ENCODE measurements at places on chromosomes 1 and 21. TPM values are rescaled to one million over a fixed set of nuclear protein-coding genes. Genes with fewer than 3 reads are reported as not detected.

The THEM5 gene
- total RNA-seq: not detected

The TBX15 gene
- not detected for total RNA-seq

The TMEM240 gene
- 0.61 TPM for total RNA-seq

The LORICRIN gene
- not detected for total RNA-seq

The RIIAD1 gene
- total RNA-seq: not detected

DNA sequence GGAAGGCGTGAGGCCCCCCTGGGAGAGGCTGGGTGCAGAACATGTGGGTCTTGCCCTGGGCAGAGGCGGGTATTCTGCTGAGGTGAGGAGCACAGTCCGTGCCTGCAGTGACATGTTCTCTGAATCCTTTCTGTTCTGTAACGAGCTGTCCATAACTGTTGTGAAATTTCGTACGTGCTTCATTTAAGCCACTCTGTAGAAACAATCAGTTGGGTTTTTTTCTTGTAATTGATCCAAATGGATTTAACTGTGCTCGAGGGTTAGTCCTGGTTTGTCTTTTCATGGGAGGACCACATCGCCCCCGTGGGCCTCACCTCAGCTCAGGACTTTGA, 45.4 kb upstream of the DIP2A start:
- no peaks in the 10 kb centered on the region for H3K27me3 ChIP-seq
- peaks cover 11% of the 10 kb centered on the region for H3K36me3 ChIP-seq
- no peak overlapping the region for H3K27ac ChIP-seq
- peaks cover 8% of the 10 kb centered on the region for H3K4me1 ChIP-seq

GRCh38 chr1:236039740-236040685, 24.9 kb downstream of the NID1 start:
- no peak overlapping the region for H3K27ac ChIP-seq
- H3K4me3 ChIP-seq: no peak overlapping the region
- DNase-seq: no peak
- no peaks in the 10 kb centered on the region for H3K36me3 ChIP-seq
- no peaks in the 10 kb centered on the region for H3K4me1 ChIP-seq
- H3K27me3 ChIP-seq: peaks cover 9% of the 10 kb centered on the region

DNA sequence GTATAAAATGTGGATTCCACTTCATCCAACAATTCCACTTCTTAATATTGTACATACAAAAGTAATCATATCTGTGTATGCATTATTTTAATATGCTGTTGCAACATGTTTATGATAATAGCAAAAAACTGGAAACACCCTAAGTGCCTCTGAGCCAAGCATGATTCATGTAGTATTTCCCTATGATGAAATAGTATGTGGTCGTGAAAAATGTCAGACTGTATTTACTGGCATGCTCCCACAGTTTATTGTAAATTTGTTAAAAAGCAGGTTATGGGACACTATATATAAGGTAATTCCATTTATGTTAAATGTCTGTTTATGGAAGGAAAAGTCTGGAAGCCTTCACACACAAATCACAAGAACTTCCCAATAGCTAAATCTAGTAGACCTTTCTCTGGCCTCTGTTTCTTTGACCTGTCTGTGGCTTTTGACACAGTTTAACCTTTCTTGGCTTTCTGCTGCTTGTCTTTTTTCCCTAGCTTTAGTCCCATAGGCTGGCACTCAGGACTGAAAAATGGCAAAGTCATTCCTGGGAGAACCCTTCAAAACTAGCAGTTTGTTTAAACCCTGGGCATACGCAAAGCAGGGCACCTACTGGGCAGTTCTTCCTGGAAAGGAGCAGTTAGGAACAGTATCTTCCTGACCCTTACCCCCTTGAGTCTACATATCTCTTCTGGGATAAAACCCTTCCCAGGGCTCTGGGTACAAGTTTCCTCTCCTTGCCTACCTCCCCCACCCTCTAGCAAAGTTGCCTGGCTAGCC, 65.4 kb upstream of the ARTN start:
- H3K36me3 ChIP-seq: no peaks in the 10 kb centered on the region
- H3K27ac ChIP-seq: no peak overlapping the region
- H3K27me3 ChIP-seq: no peaks in the 10 kb centered on the region
- peaks cover 21% of the 10 kb centered on the region for H3K4me1 ChIP-seq
- no peak for DNase-seq

GRCh38 chr1:43536196-43536863, 5.6 kb downstream of the PTPRF start:
- H3K36me3 ChIP-seq: peaks cover 2% of the 10 kb centered on the region
- DNase-seq: no peak
- peaks cover 21% of the 10 kb centered on the region for H3K27me3 ChIP-seq
- no peak overlapping the region for H3K27ac ChIP-seq

GRCh38 chr1:185439727-185440415, 122.8 kb upstream of the IVNS1ABP start:
- H3K4me1 ChIP-seq: peaks cover 32% of the 10 kb centered on the region
- no peaks in the 10 kb centered on the region for H3K27me3 ChIP-seq
- H3K27ac ChIP-seq: no peak overlapping the region

DNA sequence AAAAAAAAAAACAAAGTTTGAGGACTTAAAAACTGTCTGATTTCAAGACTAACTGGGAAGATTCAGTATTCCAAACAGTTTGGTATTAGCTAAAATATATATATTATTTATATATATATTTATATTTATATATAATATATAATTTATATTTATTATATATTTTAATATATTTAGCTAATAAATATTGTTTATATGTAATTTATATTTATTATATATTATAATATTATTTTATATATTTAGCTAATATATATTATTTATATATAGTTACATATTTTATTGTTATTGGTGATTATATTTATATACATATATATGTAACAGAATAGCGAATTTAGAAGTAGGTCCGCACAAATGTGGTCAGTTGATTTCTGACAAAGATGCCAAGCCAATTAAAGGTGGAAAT, 480.2 kb upstream of the C1orf87 start:
- no peaks in the 10 kb centered on the region for H3K27me3 ChIP-seq
- DNase-seq: no peak
- H3K27ac ChIP-seq: no peak overlapping the region
- no peaks in the 10 kb centered on the region for H3K36me3 ChIP-seq

DNA sequence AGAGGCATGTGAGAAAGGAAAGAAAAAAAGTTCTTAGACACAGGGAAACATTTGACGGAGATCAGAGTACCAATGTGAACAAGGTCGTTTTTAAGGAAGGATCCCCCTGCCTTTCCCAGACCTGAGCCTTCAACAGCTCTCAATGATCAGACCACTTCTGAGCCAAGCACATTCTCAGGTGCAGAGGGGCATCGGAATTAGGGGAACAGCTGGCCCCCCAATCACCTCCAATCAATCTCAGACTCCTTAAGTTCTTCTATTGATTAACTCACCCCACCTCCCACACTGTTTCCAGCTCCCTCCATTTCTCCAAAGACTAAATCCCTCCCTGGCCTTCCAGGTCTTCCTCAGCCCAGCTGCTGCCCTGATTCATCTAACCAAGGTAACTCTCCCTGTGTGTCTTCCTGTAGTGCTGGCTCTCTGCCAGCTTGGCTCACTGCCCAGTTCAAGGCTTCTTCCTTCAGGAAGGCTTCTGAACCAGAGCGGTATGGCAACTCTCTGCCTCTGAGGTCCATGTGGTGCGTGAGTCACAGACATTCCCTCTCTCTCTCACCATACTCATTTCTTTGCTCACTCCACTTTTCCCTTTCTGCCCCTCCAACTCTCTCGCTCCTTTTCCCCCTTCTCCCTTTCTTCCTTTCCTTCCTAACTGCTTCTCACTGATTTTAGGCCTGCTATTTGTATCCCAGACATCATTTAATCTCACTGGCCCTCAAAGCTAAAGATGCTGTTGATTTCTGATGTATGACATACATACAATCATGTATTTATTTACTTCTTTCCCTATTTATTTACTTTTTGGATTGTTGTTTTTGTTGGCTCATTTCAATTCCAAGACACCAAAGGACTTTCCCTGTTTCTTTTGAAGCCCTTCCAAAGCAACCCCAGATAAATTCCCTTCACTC, 18.1 kb downstream of the CFAP45 start:
- H3K27ac ChIP-seq: no peak overlapping the region
- no peak for DNase-seq
- H3K4me3 ChIP-seq: no peak overlapping the region
- H3K27me3 ChIP-seq: no peaks in the 10 kb centered on the region

DNA sequence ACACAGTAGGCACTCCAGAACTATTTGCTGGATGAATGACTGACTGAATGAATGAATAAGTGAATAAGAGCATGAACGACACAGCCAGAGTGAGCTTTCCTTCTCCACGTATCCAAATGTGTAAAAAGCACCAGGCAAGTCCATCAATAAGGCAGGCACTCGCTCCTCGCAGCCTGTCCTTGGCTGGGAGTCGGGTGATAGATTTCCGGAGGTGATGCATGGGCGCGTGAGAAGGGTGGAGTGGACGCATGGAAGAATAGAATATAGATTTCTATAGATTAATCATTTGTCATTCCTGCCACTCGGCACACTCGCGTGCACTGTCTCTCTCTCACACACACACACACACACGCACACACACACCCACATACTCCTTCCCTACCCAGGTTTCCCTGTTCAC, 164.3 kb upstream of the ZC3H12A start:
- no peak for DNase-seq
- no peak overlapping the region for H3K4me3 ChIP-seq
- peaks cover 21% of the 10 kb centered on the region for H3K27me3 ChIP-seq
- H3K36me3 ChIP-seq: no peaks in the 10 kb centered on the region
